ENCODE measurements at places on chromosomes 3 and 15.
A peak's percentile ranks its signal among the peaks of the same experiment; 100 is the strongest.

- DNase-seq: no peak
These were observed 183.6 kb downstream of the ABHD5 start for GRCh38 chr3:43874290-43874689.

- DNase-seq: no peak
These were observed 87.6 kb upstream of the TTBK2 start for GRCh38 chr15:43008150-43008549.

GRCh38 chr3:57206423-57206822, 6.6 kb upstream of the HESX1 start:
- DNase-seq: no peak

DNA sequence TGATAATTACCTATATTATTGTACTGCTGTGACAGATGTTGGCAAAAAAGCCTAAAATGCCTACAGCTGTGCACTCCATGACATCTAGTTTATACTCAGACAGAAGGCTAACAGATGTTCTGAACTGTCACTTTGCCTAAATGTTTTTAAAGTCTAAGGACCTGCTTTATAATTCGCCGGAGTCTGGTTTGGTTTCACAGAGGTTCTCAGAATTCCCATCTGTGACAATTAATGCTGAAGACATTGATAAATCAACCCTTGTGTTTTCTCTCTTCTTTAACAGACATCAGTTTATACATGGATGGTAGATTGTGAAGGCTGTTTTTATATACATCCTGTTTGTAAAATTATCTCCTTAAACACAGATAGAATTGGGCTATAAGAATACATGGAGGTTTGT, 19.8 kb upstream of the SOX2 start:
- DNase-seq: no peak

DNA sequence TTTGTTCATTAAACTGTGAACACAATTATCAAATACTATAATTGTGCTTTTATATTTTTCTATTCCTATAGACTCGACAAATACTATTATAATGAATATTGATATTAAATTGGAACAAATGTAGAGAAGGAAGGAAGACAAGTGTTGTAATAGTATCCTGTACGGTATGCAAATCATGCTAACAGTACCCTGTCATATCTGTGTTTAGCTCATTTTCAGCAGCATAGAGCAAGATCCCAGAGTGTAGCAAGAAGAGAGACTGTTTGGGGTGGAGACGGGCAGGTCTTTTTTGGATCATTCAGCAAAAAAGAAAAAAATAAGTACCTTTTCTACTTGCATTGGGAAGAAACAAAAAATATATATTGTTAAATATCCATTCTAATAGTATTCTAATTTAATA, 224.1 kb downstream of the TPRG1 start:
- no peak for DNase-seq

DNA sequence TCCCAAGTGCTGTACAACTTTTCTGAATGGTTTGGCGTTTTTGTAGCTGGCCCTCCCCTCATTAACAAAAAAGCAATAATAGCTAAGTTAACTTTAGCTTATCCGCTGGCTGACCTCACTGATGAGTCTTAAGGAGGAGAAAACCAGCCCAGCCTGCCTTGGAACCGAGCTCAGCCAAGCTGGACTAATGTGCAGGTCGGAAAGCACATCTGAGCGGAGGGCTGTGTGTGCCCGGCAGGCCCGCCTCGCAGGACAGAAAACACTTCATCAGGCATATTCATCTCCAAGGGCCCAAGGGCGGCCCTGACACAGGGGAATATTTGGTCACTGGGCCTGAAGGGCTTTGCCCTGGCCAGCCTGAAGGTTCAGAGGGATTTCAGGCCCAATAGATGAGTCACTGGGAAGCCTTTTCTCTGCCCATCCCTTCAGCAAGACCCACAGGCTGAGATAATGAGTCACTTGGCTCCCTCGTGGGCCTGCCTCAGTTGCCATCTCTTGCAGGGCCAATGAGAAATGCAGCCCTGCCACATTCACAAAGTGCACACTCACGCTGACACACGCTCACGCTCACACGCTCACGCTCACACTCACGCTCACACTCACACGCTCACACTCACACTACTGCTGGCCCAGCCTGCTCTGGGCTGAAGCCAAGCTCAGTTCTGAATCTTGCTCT, 75.1 kb downstream of the SLC12A8 start:
- no peak for DNase-seq

GRCh38 chr15:33313491-33313890, 2.7 kb downstream of the RYR3 start:
- DNase-seq: no peak

GRCh38 chr3:138944929-138945708, 1.8 kb downstream of the FOXL2 start:
- DNase-seq: no peak

- DNase-seq: peak; percentile 50
These were observed 17.4 kb downstream of the THBS1 start for GRCh38 chr15:39598186-39598850.

GRCh38 chr15:48332642-48333034, 1.4 kb downstream of the DUT start:
- DNase-seq: peak; percentile 10

DNA sequence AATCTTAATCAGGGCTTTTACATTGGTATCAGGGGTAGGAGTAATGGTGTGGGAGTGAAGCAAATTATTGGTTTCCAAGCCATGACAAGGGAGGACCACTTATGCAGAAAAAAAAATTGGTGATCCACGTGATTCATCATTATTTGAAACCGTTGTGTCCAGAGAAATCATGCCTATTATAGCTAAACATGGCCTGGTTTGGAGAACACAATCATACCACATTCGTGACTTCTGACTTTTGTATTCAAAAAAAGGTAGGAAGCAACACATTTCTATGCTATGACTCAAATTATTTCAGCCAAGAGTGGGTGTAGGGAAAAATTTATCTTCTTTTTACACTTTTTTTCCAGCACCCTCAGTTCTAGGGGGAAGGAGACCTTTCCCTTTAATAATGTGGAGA, 924.3 kb upstream of the GBE1 start:
- no peak for DNase-seq

GRCh38 chr3:41482134-41482533, 282.8 kb downstream of the CTNNB1 start:
- DNase-seq: no peak

DNA sequence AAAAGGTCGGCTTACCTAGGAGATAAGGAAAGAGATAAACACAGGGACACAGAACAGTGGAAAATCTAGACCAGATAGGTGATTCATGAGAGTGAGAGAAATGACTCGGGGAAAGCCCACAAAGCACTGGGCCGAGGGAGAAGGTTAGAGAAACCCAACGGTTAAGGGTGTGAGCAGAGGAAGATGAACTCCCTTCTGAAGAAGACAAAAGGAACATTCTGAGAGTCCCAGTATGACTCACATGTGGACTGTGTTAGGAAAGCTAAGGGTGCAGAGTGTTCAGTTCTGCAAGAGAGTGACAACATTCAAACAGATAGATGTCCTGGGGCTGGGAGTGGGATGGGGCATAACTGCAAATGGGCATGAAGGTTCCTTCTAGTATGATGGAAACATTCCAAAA, 83.0 kb downstream of the CNTN3 start:
- no peak for DNase-seq

- DNase-seq: no peak
These were observed 26.8 kb upstream of the RHO start for GRCh38 chr3:129501630-129502029.

GRCh38 chr3:194273743-194274310, 77.3 kb downstream of the CPN2 start:
- no peak for DNase-seq

GRCh38 chr3:119974656-119975055, 119.6 kb downstream of the GSK3B start:
- no peak for DNase-seq

GRCh38 chr3:151979906-151980305, 106.5 kb downstream of the SUCNR1 start:
- no peak for DNase-seq

GRCh38 chr3:156743859-156744258, 69.5 kb downstream of the TIPARP start:
- DNase-seq: peak; percentile 26

GRCh38 chr15:32802286-32802936, 84.6 kb downstream of the GREM1 start:
- peak; percentile 46 for DNase-seq

GRCh38 chr15:65217526-65218482, 6.5 kb upstream of the CILP start:
- DNase-seq: no peak

DNA sequence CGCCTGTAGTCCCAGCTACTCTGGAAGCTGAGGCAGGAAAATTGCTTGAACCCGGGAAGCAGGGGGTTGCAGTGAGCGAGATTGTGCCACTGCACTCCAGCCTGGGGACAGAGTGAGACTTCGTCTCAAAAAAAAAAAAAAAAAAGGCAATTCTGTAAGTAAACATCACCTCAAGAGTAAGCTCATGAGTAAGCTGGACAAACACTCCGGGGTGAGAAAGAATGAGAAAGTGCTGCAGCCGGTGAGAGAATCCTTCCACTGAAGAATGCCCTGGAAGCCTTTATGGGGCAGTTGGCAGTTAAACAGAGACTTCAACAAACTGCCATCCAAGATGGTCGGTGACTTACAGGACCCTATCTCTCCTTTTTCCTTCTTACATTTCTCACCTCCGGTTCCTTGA, 47.5 kb downstream of the FEZF2 start:
- DNase-seq: no peak

- DNase-seq: no peak
These were observed 98.6 kb downstream of the RPL39L start for GRCh38 chr3:187040516-187041361.

- DNase-seq: no peak
These were observed 53.5 kb downstream of the MAGEF1 start for GRCh38 chr3:184658223-184658928.

GRCh38 chr3:59186725-59187124, 136.9 kb upstream of the CFAP20DC start:
- DNase-seq: no peak

DNA sequence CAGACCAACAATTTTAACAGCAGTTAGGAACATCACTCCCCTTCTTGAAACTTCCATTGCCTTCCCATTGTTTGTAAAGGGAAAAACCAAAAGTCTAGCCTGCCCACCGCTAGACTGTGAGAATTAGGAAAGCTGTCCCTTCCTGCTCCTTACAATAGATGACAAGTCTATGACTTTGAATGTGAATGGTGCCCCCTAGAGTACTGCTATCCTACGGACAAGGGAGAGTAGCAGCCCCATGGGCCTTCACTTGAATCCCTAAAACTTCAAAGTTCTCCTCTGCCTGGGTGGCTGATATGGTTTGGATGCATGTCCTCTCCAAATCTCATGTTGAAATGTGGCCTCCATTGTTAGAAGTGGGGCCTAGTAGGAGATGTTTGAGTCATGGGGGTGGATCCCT, 41.0 kb upstream of the FSIP1 start:
- DNase-seq: no peak

DNA sequence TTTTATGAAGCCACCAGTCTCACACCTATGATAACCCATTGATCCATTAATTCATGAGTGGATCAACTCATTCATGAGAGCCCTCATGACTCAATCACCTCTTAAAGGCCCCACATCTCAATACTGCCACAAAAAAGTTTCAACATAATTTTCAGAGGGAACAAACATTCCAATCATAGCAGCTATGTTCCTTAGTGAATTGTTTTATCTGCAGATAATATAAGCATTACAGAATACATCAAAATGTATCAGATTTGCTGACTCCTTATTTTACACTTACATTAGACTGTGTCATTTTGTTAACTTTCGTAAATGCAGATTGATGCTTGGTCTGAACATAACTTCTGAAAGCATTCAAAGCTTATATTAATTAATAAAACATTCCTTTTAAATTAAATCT, 155.3 kb upstream of the MBNL1 start:
- DNase-seq: no peak

DNA sequence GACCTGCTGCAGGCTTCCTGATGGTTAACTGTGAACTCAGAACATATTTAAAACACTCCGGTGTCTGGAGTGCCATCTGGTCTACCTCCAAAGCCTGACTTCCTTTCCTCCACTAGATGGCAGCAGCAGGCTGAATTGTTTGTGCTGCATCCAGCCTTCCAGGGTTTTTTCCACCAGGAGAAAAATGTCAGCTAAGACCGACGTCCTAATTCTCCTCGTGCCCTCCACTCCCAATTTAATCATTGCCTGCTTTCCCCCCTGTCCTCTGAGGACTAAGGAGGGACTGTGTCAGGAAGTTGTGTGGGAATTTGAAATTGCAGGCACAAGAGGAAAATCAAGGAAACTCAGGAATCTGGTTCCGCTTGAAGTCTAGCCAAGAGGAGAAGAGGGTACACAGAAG, 165.2 kb upstream of the UMPS start:
- DNase-seq: peak; percentile 96

DNA sequence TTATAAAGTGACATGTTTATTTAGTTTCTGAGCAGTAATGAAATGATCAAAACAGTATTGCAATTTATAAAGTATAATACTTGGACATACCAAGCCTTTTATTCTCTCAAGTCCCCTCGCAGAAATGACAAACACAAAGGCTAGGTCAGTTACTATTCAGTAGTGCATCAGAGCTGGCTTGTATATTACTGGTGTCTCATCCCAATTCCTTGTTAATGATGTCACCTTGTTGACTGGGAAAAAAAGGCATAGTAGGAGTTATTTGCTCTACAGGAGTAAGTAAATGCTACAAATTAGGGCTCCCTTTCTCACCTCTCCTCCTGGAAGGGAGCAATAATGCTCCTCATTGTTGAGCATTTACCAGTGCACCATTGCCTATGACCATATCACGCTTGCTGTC, 317.6 kb downstream of the CHL1 start:
- DNase-seq: no peak

- peak; percentile 72 for DNase-seq
These were observed 37.8 kb downstream of the CD47 start for GRCh38 chr3:108053067-108053466.

GRCh38 chr15:70589221-70589620, 174.1 kb downstream of the UACA start:
- DNase-seq: no peak

DNA sequence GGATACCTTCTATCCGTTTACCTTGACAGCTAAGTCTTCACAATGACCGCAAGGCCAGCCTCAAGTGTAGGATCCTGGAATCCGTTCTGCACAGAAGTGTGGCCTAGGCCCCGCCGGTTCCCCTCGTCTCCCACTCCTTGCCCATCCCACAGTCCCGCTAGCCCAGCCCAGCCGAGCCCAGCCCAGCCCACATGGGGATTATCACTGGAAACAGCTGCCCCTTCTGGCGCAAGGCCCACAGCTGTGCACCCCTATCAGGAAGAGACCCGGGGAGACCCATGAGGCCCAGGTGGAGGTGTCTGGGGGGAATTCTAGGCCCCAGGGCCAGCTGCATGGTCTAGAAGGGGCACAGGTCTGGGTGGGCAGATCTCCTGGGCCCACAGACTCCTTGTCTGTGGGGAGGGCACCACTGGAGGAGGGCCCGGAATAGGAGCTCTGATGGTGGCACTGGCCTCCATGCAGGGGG, 27.9 kb upstream of the KLF13 start:
- no peak for DNase-seq

DNA sequence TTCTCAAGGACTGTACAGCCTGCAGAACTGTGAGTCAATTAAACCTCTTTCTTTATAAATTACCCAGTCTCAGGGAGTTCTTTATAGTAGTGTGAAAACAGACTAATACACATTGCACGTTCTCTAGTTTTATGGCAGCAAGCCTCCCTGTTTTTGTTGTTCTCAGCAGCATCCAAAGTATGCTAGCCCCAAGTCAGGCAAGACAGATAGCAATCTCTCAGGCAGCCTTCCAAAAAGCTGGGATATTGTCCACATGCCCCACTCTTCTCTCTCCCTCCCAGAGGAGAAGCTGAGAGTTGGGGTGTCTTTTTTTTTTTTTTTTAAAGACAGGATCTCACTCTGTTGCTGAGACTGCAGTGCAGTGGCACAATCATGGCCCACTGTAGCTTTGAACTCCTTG, 130.6 kb downstream of the ISL2 start:
- no peak for DNase-seq
